ENCODE measurements at places on chromosomes 12 and 14.

- DNase-seq = no peak
These were observed 626 bp downstream of the LHX5 start for GRCh38 chr12:113470871-113471618.

GRCh38 chr14:85241022-85241855, 288.7 kb upstream of the FLRT2 start:
- DNase-seq = no peak

- no peak for DNase-seq
These were observed 50.1 kb upstream of the STK38L start for GRCh38 chr12:27193854-27194544.

GRCh38 chr12:34363050-34363673, 340.9 kb downstream of the ALG10 start:
- DNase-seq = no peak

DNA sequence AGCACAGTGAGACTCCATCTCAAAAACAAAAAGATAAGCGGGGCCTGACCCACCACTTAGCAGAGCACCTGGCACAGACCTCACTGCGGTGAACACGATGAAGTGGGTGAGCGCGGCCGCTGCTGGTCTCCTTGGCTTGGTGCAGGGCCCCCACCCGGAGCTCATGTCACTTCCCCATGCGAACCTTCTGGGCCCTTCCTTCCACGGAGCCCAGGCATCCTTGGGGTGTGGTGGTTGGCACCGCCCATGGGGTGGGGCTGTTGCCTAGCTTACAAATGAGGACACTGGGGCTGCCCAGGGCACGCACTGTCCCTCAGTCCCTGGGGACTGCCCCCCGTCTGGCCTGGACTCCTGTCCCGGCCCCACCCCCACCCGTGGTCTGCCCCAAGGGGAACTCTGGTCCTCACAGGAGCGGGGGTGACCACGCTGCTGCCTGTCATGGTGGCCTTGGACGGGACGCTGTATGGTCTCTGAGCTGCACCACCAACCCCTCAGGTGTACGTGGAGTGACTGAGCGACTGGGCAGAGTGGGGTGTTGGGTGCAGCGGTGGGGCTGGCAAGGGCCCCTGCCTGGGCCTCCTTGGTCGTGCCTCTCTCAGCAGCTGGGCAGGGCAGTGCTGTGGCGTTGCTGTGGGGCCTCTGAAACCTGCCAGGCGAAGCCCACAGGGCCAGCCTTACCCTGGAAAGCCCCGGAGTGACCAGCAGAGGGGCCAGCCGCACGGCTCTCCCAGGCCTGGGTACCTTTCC, 15.3 kb downstream of the FBRSL1 start:
- no peak for DNase-seq

GRCh38 chr12:111164833-111165525, 203.9 kb downstream of the PHETA1 start:
- DNase-seq = no peak

DNA sequence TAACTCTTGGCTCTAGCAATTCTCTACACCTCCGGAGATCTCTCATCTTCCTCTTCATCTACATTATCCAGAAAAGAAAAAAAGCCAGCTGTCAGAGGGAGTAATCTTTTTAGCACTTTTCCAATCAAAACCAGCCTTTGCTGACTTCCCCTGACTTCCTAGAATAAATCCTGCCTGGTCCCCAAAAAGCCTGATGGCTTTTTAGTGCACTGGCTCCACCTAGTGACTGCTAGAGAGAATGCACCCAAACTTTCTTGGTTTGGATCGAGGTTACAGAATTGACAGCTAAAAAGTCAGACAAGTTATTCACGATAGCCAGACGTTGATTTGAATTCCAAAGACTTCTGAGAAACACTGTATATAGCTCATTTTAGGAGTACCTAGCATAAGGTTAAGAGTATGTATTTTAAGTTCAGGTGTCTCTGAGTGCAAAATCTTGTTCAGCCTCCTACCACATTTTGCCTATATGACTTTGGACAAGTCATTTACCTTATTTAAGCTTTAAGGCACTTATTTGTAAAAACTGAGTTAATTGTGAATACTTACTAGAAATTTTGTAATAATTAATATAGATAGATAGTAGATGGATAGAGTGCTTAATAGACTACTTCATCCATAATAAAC, 185.7 kb upstream of the GRIN2B start:
- peak; percentile 13 for DNase-seq

GRCh38 chr14:51069055-51069454, 25.9 kb downstream of the TRIM9 start:
- no peak for DNase-seq

DNA sequence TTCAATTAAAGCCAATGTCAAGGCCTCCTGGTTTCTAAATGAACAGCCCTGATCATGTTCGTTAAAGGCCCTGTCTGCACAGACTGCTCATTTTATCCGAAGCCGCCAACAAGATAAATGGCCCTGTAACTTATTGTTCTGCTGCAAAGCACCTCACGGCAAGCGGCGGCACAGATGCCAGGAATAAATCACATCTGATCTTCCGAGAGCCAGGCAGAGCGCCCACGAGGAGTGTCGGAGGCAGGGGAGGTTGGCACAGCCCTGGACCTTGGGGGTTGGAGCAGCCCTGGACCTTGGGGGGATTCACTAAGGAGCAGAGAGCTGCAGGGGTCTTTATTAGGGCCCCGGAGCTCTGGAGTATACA, 110.5 kb downstream of the SCARB1 start:
- no peak for DNase-seq

DNA sequence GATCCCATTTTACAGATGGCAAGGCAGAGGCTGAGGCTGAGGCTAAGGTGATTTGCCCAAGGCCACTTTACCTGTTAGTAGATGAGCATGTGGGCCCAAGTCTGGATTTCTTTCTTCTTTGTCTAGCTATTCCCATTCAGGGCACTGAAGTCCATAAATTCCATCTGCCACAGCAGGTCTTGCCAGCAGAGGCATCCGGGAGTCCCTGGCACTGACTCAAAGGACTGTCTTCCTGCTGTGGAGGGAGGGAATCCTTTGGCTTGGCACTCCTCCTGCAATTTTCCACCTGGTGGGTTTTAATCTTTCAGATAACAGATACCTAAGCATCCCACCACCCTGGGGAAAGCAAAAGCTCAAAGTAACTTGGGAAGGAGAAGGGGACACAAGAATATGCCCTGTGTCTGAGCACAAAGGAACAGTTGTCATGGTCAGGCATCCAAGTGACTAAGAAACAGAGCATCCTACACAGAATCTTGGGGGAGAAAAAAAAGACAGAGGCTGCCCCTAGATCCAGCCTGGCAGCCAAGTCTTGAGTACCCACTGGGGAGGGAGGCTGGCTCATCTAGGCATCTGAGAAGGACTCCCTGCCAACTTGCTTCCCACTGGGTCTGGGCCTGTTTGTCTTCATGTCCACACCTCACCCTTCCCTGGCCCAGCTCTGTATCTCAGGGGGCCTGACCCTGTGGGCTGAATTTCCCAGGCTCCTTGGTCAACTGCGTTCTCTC, 35.6 kb upstream of the CMKLR1 start:
- no peak for DNase-seq

DNA sequence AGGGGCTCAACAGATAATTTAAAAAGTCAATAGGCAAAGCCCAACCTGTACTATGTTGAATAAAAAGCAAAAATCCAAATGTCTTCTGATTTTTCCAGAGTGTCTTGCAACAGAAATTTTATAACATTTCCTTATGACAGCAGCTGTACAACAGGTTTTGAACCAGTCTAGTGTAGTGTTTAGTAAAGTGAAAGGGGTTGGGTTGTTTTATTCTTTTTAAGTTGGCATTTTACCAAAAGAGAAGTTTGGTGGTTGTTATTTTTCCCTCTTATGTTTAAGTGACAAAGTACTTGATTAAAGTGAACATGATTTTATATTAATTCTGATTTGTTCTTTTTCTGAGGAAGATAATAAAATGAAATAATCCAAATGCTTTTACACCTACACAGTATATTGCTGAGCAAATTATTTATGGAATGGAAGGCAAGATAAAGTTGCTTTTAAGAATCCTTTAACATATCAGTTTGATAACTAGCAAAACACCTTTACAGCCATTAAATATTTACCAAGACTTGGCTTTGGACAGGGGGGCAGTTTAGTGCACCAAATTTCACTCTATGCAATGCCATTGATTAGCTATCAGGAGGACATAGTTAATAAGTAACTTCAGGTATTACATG, 128.9 kb downstream of the FOXA1 start:
- DNase-seq = no peak

GRCh38 chr12:21369141-21369980, 3.3 kb upstream of the IAPP start:
- no peak for DNase-seq

- no peak for DNase-seq
These were observed 235.2 kb upstream of the ARID2 start for GRCh38 chr12:45494279-45494678.

- no peak for DNase-seq
These were observed 143.0 kb upstream of the DDHD1 start for GRCh38 chr14:53295985-53296582.

DNA sequence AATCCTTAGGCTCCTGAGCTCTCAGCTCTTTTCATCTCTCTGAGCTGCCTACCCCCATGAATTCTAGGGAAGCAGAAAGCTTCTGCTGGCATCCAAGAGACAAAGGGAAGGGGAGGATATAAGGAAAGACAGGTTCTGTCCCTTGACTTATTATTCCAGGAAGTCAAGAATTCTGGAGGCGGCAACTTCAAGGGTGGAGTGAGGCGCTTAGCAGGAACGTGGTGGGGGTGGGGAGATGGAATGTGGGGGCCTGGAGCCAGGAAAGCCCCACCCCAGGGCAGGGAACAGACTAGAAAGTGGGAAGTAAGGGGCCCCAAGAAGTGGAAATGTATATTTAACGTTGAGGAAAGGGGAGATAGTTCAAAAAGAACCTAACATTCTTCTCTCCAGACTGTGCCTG, 1.4 kb downstream of the CALCOCO1 start:
- no peak for DNase-seq

GRCh38 chr14:56754921-56755320, 55.4 kb downstream of the OTX2 start:
- no peak for DNase-seq

DNA sequence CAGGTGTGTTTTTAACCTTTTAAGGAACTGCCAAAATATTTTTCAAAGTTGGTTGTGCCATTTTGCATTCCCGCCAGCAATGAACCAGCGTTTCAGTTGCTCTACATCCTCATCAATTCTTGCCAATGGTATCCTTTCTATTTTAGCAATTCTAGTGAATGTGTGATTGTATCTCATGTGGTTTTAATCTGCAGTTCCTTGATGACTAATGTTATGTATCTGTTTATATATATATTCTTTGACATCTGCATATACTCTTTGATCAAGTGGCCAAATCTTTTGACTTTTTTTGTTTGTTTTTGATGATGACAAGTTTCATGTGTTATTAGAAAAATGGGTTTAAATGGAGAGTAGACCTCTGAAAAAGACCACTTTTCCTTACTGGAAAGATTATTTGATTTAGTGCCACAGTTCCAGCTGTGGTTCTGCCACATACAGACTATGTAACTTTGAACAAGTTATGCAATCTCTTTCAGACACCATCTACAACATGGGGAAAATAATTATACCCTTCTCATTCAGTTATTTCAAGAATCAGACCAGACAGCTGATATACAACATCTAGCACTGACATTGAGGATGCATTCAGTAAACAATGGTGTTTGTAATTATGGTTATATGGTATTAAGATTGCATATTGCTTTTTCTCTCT, 146.3 kb upstream of the CNOT2 start:
- no peak for DNase-seq

- no peak for DNase-seq
These were observed 411.2 kb downstream of the DAD1 start for GRCh38 chr14:22177870-22178269.
